Stimulated activated naive CD8-positive, alpha-beta T cell treated with anti-CD3 and anti-CD28 coated beads, Interleukin-15, amount 100 ng/mL, for 72 hours (primary cell): ENCODE measurements at places on chromosomes 1 and 21.

DNA sequence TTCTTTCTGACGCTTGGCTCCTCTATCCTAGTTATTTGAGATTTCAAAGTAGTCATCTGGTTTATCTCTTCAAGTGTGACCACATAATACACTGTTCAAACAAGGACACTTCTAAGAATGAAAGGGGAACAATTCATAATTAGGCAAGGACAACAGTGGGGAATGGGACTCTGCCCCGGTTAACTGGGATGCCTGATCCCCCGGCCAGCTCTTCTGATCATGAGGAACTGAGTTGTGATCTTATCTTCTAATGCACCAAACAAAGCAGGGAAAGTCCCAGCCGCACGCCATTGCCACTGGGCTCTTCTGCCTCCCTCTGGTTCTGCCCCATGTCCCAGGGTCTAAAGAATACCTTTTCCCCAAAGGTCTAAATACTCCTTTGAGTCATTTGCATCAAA lies 158.2 kb upstream of the IRF2BP2 start:
- no peak for DNase-seq

DNA sequence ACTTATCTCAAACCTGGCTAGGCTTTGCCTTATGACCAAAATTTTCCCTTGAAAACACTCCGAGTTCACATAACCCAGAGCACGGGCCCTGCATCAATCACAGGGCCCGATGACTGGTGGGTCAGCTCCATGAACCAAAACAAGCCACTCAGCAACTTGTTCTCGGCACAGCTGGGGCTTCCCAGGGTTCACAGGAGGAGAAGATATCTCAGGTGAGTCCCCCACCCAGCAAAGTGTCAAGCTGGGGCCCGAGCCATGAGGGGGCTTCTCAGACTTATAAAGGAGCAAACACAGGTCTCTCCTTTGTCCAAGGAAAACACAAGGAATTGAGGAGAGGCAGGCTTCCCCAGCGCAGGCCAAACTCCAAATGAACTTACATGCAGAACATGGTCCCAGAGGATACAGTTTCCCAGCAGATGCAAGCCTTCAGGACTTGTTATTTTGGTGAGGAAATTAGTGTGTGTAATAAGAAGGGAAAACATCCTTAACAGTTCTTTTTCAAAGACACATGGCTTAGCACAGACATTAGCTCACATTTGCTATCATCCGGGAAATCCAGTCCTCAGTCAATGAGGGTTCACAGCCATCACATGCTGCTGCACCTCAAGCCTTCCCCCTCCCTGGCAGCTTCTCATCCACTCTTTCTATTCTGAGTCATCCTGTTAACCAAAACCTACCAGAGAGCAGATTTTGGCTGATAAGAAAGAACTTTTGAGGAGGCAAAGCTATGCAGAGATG lies 98.1 kb upstream of the NFIA start:
- no peak for DNase-seq

- no peak for DNase-seq
Observed at GRCh38 chr1:201666645-201667044, 127.7 kb downstream of the NAV1 start.

- DNase-seq: no peak
Observed at GRCh38 chr1:43722810-43723209, 15.5 kb downstream of the ST3GAL3 start.

DNA sequence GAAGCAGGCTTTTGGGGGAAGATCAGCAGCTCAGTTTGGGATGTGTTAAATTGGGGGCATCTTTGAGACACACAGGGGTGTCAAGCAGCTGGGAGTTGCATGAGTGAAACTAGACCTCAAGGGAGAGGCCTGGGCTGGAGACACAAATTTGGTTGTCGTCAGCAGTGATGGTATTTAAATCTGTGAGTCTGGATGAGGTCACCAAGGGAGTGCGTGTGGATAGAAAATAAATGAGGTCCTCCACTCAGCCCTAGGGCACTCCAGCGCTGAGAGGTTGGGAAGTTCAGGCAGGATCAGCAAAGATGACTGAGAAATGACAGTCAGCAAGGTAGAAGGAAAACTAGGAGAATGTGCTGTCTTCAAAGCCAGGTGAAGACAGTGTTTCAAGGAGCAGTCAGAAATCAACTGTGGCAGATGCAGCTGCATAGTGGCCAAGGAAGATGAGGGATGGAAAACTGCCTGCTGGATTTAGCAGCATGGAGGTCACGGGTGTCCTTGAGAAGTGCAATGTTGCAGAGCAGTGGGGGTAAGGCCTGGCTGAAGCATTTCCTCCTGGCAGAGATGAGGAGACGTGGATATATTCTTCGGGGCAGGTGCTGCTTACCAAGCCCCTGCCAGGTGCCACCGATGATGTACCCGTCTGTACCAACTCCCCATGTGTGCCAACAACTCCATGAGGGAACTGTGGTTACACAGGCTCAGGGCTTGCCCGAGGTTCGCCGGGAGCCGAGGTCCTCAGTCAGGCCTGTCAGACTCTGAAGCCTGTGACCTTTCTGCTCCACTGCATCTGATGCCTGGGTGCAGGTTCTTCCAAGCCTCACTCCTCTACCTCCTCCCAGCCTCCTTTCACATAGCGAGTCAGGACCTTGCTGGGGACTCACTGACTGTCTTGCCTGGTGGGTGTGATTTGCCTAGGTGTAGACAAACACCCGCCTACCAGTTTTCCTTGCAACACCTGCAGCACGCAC lies 11.3 kb downstream of the MAP7D1 start:
- no peak for DNase-seq

GRCh38 chr1:241990040-241990439 lies 8.9 kb downstream of the MAP1LC3C start:
- no peak for DNase-seq

GRCh38 chr1:217687511-217687910 lies 56.4 kb downstream of the SPATA17 start:
- DNase-seq: no peak

- DNase-seq: no peak
Observed at GRCh38 chr21:35239811-35240219, 190.7 kb upstream of the RUNX1 start.

DNA sequence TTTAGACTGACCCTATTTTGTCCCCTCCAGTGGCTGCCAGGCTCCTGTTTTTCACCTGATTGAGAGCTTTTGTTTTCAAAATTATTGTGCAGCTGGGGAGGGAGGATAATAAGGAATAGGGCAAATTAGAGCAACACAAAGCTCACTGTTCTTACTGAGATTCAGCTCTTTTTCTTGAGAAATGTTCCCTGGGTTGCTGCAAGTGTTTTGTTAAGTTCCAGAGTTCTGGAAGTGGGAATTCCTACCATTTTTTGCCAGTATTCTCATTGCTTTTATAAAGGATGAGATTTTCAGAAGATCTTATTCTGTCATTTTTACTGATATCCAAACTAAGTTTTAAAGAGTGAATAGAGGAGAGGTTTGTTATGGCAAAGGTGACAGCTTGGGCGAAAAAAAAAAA lies 417.7 kb downstream of the SIPA1L2 start:
- no peak for DNase-seq

GRCh38 chr1:15948595-15949452 lies 27.1 kb downstream of the ZBTB17 start:
- DNase-seq: no peak

DNA sequence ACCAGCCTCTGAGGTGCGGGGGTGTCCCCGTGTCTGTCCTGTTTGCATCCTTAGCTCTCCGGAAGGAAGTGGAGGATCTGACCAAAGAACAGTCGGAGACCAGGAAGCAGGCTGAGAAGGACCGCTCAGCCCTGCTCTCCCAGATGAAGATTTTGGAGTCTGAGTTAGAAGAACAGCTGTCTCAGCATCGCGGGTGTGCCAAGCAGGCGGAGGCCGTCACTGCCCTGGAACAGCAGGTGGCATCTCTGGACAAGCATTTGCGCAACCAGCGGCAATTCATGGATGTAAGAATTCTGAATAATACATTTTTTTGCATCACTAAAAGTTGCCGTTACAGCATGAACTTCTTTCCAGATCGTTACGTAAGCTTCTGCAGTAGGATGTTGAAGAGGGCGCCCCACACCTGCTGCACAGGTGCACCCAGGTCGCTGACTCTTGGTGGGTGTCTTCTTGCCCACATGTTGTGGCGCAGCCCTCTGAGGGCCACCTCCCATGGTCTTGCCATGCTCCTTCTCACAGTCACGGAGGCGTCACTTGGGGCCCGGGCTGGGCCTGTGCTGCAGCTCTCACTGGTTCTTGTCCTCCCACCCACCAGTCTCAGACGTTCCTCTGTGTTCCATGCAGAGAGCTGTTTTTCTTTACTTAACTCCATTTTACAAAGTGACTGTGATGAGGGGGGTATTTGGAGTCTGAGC lies 61.3 kb upstream of the DIP2A start:
- DNase-seq: no peak

DNA sequence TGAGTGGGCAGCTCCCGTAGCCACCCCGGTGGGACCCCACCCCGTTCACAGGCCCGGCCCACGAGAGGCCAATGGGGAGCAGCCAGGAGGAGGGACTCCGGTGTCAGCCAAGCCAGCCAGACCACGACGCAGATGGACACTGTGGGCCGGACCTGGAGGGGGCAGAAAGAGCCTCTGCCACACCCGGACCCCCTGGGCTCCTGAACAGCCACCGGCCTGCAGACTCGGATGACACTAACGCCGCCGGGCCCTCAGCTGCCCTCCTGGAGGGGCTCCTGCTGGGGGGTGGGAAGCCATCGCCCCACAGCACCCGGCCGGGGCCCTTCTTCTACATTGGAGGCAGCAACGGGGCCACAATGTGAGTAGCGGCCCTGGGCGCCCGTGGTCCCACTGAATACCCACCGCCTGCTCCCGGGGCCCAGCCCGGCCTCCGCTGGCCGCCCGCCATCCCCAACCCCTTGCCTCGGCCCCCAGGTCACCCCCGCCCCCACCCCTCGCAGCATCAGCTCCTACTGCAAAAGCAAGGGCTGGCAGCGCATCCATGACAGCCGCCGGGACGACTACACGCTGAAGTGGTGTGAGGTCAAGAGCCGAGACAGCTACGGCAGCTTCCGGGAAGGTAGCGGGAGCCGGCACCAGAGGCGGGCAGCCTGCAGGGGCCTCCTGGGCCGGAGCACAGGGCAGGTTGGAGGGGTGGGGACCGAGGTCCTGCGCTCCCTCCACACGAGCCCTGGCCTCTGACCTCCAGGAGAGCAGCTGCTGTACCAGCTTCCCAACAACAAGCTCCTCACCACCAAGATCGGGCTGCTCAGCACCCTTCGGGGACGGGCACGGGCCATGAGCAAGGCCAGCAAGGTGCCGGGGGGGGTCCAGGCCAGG lies 6.5 kb downstream of the TTLL10 start:
- DNase-seq: no peak

GRCh38 chr1:165645654-165646366 lies 14.8 kb downstream of the MGST3 start:
- no peak for DNase-seq

GRCh38 chr1:220784751-220785150 lies 2.0 kb upstream of the MTARC1 start:
- DNase-seq: no peak

GRCh38 chr1:12080156-12080555 lies 17.1 kb downstream of the TNFRSF8 start:
- DNase-seq: no peak

DNA sequence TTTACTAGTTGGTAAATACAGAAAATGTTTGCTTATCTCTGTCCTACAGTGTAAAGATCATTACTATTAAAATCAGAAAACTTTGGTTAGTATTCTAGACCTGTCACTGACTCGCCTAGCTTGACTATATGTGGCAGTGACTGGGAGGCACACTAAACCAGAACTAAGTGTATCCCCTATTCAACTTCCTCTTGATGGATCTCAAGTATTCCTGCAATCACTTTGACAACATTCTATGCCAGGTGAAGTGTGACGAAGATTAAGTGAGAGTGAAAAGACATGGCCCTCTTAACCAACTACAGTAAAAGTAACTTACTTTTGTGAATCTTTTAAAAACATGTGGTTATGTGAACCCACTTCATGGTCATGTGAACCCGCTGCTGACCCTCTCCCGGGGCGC lies 223.0 kb upstream of the ADAMTS5 start:
- DNase-seq: no peak

- no peak for DNase-seq
Observed at GRCh38 chr1:57791497-57791896, 367.6 kb upstream of the DAB1 start.

DNA sequence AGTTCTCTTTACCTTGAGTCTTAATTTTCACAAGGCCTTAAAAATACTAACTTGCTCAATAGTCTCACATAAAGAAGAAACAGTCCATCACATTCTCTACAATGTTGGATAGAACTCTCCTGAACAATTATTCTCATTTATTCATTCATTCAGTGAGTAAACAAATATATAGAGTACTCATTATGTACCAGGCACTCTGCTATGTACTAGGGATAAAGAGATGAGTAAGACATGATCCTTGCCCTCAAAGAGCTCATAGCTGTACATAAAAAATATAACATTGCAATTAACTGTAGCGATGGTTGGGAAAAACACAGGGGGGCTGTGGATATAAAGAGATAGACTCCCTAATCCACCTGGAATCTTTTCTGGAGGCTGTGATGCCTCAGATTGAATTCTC lies 586.9 kb upstream of the BEND5 start:
- DNase-seq: no peak

DNA sequence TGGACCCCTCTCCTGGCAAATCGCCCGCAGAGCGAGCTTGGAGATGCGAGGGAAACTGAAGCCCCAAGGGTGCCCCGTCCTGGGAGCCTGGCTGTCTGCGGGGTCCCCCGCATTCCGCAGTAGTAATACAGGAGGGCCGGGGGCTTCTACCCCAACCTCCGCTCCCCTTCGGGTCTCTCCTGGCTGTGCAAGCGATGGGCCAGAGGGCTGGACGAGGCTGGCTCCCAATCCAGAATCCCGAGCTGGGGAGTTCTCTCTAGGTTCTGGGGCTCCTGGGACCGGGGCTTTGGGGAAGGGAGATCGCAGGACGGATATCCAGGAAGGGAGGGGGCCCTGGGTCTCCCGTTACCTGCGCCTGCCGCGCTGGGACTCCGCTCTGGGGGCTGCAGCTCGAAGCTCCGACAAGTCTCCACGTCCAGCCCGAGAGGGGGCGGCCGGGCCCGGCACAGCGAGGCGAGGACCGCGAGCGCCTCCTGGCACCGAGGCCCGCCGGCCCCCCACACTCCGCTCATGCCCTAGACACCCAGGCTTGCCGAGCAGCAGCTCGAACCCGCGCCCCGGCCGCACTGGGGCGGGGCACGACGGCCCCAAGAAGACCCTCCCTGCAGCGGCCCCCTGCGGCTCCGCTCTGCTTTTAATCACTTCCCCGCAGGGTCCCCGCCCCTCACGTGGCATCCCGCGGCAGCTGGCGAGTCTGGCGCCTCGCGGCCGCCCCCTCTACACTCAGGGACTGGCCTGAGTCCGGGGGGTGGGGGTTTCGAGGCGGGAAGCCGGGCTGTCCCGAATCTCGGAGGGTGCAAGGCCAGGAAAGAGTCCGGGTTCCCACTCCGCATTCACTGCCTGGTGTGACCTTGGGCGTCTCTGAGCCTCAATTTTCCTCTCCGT lies at the start of gene SYT6:
Gene SYT6, minus strand, starts transcription at position 609 of the 885 bp plus-strand sequence. Its CDS starts 97 bp downstream, at position 512.
- no peak for DNase-seq

- no peak for DNase-seq
Observed at GRCh38 chr21:28444111-28444510, 548.6 kb downstream of the LTN1 start.

DNA sequence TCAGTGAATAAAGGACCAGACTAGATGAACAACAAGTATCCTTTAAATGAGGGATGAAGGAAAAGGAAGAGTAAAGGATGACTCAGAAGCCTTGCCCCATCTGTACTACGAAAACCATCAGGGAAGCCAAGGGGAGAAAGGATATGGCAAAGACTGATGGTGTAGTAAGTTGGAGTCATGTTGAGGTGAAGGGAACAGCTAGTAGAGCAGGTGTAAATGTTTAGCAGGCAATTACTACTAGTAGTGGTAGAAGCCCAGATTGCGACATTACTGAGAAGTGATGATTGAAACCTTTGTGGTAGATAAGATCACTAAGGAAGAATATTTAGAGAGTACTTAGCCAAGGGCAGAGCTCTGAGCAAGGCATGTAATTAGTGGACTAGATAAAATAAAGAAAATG lies 84.0 kb downstream of the PHTF1 start:
- DNase-seq: no peak

GRCh38 chr21:45825219-45825618 lies 156.4 kb upstream of the COL6A1 start:
- DNase-seq: no peak
